ENCODE measurements at places on chromosomes 11 and 22.

DNA sequence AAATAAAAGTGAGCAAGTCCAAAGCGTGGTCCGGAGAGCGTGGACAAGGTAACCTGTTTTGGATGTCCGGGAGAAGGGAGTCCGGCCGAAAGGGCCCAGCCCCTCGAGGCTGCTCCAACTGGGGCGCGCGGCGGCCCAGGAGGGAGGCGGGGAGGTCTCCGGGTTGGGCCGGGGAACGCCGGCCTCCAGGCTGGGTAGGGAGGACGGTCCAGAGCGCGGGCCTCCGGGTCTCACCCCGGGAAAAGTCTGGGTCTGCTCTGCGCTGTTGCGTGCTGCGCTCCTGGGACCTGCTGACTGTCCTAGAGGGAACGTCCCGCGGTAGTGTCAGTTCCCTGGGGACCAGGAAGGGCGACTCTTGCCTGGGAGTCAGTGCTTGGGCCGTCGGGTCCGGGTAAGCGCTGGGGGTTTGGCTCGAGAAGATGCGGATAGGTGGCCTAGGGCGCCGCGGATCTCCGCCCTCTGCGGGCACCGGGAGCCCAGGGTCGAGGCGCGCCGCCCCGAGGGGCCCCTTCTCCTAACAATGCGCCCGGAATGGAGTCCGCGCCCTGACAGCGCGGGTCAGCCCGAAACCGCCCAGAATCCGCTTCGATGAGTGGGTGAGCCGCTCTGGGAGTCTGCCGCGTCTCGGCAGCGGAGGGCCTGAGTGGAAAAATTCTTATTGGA, 988 bp upstream of the FLI1 start:
- no peak for DNase-seq

DNA sequence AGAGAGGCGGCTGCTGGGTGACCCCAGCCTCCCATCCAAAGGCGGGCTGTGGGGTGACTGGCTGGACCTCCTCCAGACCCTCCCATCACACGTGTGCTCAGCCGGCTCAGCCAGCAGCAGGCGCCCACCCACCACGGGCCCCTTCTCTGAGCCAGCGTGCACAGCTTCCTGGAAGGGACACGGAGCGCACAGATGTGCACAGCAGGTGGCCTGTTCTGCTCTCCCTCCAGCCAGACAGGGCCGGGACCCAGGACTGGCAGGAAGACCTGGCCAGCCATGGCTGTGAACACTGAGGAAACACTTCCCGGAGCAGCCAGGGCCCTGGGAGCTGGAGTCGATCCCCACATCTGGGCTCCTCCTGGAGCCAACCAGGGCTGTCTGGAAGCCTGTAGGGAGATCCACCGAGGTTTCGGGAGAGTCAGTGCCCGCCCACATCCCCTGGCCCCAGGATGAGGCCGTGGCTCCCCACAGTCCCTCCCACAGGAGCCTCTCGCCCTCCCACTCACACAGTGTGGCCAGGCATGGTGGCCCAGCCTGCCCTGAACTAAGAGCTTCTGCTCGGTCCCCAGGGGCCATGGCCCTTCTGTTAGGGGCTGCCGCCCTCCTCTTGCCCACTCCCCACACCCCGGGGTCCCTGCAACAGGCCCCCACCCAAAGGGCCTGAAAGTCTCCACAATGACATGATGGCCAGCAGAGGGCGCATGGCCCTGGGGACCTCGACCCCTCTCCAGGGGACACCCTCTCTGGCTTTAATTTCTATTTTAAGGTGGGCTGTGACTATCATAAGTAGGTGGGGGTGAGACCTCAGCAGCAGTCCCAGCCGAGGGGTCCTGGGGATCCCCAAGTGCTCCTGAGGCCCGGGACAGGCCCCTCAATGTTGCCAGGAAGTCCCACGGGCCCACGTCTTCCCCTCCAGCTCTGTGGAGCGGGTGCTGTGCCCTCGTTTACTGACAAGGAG, 90.6 kb upstream of the FGF3 start:
- DNase-seq: no peak

- DNase-seq: no peak
These were observed 249.1 kb downstream of the CTTN start for GRCh38 chr11:70647188-70648166.

DNA sequence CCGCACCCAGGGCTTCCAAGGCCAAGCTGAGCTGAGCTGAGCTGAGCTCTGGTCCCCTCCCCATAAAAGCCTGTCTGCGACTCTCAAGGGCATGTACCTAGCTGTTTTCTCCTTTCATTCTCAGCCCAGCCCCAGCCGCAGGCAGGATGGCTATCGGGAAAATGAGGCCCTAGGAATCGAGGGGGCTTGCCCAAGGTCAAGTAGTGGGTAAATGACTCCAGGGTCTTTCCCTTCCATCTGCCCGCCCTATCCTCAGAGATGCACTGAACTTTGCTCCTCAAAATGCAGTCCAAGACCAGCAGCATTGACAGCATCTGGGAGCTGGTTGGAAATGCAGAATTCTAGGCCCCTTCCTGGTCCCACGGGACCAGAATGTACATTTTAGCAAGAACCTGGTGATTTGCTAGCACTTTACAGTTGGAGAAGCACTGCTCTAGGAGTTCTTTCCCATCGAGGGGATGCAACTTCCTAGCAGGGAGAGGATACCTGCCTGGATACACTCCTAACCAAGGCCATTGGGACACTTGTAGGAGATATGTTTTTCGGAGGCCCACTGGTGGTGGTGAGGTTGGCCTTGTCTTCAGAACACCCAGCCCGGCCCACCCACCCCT, 43.2 kb upstream of the ACCSL start:
- no peak for DNase-seq

DNA sequence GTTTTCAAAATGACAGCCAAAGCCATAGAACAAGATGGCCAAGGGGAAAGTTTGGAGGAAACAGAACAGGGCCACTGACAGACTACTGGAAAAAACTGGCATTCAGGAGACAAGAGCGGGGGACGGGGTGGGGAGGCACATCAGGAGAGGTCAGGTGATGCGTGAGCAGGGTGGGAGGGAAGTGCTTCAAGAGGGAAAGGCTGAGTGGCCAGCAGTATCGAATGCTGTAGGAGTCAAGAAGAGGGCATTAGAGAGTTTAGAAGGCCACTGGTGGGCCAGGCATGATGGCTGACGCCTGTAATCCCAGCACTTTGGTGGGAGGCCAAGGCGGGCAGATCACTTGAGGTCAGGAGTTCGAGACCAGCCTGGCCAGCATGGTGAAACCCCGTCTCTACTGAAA, 8.2 kb downstream of the GTPBP1 start:
- no peak for DNase-seq

DNA sequence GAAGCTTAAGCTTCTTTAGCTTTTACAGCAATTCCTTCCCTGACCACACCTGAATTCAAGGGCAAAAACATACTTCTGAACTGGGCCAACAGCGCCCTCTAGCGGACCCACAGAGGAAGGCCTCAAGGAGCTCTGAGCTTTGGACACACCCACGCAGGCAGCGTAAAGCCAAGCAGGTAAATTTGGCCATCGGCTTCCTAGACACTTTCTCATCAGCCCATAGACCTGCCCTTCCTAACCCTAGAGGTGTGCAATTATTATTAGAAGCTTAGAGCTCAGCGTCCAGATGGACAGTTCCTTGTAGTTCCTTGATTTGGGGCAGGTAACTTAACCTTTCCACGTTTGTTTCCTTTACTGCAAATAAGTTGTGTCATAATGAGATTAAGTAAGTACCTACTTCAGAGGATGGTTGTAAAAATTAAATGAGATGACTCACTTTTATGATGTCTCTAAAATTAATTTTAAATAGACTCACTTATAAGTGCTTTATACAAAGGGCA, 25.7 kb upstream of the HMGXB4 start:
- DNase-seq: peak; percentile 14

DNA sequence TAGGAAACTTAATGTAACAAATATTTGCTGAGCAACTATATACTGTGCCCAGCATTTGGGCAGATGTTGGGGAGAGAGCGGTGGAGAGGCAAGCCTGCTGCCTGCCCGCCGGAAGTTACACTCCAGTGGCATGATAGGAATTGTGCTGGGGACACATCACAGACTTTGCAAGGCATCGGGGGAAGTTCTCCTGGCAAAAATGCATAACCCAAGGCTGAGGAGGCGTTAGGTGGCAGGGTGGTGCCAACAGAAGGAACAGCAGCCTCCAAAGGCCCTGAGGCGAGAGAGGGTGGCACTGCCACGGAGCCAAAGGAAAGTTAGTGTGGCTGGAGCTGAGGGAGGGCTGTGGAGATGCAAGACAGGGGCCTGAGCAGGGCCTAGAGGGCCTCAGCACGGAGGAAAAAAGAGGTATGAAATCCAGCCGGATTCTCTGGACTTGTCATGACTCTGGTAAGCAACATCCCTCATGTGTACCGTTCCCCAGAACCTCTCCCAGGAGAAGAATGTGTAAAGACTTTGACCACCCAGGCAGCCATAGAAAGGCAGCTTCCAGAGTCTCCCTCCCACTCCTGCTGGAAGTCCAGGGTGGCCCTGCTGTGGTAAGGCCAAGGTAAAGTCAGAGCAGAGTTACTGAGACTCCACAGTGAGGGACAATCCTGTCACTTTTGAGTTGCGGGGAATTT, 76.1 kb upstream of the RAB1B start:
- DNase-seq: no peak

Measured in NCI-H2107 (cell line).